Cardiac muscle cell (in vitro differentiated cells and primary cell): ENCODE measurements at places on chromosomes 6 and 20. TPM values are rescaled to one million over a fixed set of nuclear protein-coding genes. Genes with fewer than 3 reads are reported as not detected.
A peak's percentile ranks its signal among the peaks of the same experiment; 100 is the strongest.

DNA sequence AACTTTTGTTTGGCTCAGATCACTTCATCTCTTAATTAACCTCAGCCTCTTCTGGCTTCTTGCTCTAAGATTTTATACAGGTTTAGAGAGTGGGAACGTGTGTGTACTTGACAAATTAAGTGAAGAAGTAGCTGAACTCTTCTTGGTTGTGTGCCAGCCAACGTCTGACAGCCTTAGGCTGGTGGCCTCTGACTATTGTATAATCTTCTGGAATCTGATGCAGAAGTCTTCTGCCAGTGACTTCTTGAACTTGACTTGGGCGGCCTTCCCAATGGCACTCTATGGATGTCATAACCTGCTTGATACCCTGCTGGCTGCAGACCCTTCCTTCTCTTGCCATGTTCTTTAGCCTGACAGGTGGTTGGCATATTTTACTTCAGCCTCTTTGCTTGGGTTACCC, 660.5 kb downstream of the DOK5 start:
- no peak overlapping the region for H3K4me3 ChIP-seq
- no peak for DNase-seq
- no peaks in the 10 kb centered on the region for H3K36me3 ChIP-seq
- no peaks in the 10 kb centered on the region for H3K4me1 ChIP-seq
- no peak overlapping the region for H3K27ac ChIP-seq
- H3K27me3 ChIP-seq, result no peaks in the 10 kb centered on the region

DNA sequence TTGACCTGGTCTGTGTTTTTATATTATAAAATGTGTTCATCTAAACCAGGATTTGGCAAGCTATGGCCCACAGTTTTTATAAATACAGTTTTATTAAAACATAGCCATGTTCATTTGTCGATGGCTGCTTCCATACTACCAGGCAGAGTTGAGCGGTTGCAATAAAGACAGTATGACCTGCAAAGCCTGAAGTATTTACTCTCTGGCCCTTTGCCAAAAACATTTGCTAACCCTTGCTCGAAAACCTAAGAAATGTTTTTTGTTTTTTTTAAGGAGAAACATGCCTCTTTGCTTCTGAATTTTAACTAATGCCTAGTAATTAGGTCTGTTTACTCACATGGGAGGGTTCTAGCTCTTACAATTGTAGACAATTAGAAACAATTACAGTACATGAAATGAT, 67.4 kb upstream of the SMIM28 start:
- no peaks in the 10 kb centered on the region for H3K27me3 ChIP-seq
- no peak overlapping the region for H3K27ac ChIP-seq
- DNase-seq, result peak; percentile 17
- H3K4me3 ChIP-seq, result no peak overlapping the region
- H3K4me1 ChIP-seq, result no peaks in the 10 kb centered on the region

DNA sequence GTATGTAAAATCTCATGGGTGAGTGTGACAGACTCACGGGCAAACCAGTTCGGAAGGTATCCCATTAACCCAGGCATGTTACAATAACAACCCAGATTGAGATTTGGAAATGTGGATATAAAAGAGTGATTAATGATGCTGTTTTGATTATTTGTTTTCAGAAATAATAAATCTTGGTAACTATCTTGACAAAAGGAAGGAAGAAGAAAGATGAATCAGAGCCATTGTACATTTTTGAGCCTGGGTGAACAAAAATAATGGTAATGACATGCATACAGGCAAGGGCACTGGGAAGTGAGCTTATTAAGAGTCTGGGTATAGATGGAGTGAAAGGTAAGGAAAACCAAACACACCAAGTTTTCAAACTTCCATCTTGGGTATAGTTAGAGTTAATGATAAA, 862.0 kb downstream of the PHF3 start:
- H3K27me3 ChIP-seq, result no peaks in the 10 kb centered on the region
- no peak overlapping the region for H3K27ac ChIP-seq
- DNase-seq, result no peak
- H3K4me3 ChIP-seq, result no peak overlapping the region

Gene COL9A1
- 7.6 and 22.1 TPM in 2 replicates for total RNA-seq

Gene CCM2L
- 0.69 and 0.92 TPM in 2 replicates for total RNA-seq

Gene MYL9
- 579 and 882 TPM in 2 replicates for total RNA-seq

DNA sequence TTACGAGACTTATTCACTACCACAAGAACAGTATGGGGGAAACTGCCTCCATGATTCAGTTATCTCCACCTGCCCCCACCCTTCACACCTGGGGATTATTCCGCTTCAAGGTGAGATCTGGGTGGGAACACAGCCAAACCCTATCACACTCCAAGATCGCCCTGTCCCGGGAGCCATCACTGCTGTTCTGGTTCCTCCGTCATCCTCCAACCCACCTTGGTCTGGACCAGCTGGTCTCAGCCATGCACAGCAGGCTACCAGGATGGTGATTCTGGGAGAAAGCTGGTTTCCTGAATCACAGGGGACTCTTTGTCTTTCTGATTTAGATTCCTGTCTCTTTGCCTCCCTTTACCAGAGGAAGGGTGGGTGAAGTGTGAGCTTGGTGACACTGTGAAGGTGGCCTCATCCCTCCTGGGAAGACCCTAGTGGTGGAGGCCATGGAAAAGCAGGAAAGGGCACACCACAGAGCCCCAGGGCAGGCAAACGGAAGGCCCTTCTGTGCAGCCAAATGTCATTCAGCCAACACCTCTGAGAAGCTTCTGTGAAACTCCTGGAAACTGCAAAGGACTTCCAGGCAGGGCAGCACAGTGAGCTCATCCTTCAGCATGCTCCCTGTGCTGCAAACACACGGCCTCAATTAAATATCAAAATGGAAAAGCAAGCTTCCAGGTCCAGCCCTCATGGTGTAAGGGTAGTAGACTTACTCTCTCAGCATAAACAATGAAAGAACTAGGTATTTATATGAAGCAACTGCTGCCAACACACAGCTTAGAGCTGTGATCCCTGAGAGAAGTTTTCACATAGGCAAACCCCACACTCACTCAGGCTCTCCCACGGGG, 169.8 kb downstream of the ANKRD60 start:
- no peak overlapping the region for H3K4me3 ChIP-seq
- no peaks in the 10 kb centered on the region for H3K4me1 ChIP-seq
- DNase-seq, result no peak

GRCh38 chr6:118509009-118509617, 39.0 kb upstream of the PLN start:
- no peak overlapping the region for H3K4me3 ChIP-seq
- peaks cover 14% of the 10 kb centered on the region for H3K4me1 ChIP-seq
- H3K36me3 ChIP-seq, result no peaks in the 10 kb centered on the region
- peak; percentile 23 for DNase-seq

DNA sequence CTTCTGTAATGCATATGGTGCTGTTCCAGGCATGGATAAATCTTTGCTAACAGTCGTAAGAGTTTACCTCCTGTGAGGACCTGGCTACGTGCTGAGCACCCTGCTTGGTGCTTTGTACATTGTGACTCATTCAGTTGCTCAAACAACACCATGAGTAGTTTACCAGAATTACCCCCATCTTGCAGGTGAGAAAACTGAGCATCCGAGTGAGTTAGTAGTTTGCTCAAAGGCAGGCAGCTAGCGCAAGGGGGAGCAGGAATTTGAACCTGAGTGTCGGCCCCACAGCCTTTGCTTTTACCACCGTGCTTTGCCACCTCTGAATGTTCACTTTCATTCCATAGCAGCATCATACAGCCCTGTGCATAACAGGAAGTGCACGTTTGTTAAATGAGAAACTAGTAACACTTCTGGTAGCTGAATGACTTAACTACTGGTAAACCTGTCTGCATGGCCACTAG, 121.9 kb downstream of the MTHFD1L start:
- no peaks in the 10 kb centered on the region for H3K4me1 ChIP-seq
- H3K27me3 ChIP-seq, result no peaks in the 10 kb centered on the region
- no peak overlapping the region for H3K4me3 ChIP-seq
- H3K27ac ChIP-seq, result no peak overlapping the region
- no peak for DNase-seq

- H3K27me3 ChIP-seq, result no peaks in the 10 kb centered on the region
- no peaks in the 10 kb centered on the region for H3K36me3 ChIP-seq
- DNase-seq, result peak; percentile 99
- peak within 1 kb of the TSS; percentile 50 for H3K4me3 ChIP-seq
Observed at GRCh38 chr6:42984001-42984923, at the start of gene PPP2R5D. PPP2R5D (plus strand) TSS chr6:42984570; CDS start chr6:42984678, 108 bp downstream.

DNA sequence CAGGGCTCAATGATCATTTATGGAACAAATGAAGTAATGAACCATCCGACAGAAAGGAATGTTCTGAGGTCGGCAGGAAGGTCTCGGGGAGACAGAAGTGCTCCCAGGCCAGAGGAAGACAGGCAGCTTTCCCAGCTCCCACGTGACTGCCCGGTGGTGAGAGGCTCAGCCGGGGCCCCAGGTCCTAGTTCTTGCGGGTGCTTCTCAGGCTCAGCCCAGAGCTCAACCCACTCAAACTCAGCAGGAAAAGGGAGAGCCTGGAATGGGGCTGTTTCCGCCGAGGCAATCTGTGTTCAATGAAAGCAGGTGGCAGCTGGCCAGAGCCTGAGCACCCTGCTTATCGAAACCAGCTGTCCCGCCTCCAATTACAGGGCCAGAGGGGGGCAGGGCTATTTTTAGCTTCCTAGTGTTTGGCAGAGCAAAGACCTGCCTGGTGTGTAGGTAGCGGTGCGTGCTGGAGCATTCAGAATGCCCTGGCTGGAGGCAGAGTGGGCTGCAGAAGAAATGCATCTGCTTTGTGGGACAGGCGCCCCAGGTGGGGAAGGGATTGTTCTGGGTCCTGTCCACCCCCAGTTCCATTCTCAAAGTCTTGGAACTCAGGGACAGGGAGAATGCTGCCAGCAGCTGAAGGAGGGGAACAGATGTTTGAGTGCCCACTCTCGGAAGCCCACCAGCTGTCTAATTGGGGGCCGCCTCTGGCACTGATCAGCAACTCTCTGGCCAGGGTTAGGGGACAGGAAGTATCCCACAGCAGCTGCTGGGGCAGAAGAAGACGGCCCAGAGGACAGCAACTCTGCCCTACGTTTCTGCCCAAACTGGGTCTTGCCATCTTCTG, 145.1 kb downstream of the PREX1 start:
- peak overlapping the region; percentile 9 for H3K4me3 ChIP-seq
- no peaks in the 10 kb centered on the region for H3K36me3 ChIP-seq
- H3K27me3 ChIP-seq, result no peaks in the 10 kb centered on the region
- peak overlapping the region; percentile 95 for H3K27ac ChIP-seq

Gene RIMS1
- 0.92 and 0.95 TPM in 2 replicates for total RNA-seq
